ENCODE measurements at places on chromosomes 13 and 19.
A peak's percentile ranks its signal among the peaks of the same experiment; 100 is the strongest.

GRCh38 chr13:95146486-95146885 is 154.8 kb downstream of the ABCC4 start:
- DNase-seq, result no peak

GRCh38 chr13:44768239-44768638 is 192.1 kb upstream of the TSC22D1 start:
- DNase-seq, result no peak

DNA sequence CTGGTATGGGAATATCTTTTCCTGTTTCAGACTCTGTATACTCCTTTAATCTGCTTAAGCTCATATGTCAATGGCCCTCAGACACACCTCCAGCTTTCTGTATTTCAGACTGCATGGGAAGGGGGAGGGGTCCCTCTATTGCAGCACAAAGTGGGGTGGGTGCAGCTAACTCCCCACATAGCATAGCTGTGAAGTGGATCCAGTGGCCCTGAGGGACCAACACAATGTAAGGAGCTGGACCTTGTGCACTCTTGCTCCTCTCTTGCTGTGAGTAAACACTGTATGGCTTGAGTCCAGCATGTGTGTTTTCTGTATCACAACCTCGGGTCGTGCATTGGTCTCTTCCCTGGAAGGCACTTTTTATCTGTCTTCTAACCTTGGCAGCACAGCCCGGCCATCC is 669.9 kb downstream of the PCDH9 start:
- DNase-seq, result no peak

- DNase-seq, result no peak
Measured at GRCh38 chr13:37884026-37884425, 14.5 kb upstream of the TRPC4 start.

GRCh38 chr13:103546271-103546670 is 480.1 kb upstream of the SLC10A2 start:
- no peak for DNase-seq

DNA sequence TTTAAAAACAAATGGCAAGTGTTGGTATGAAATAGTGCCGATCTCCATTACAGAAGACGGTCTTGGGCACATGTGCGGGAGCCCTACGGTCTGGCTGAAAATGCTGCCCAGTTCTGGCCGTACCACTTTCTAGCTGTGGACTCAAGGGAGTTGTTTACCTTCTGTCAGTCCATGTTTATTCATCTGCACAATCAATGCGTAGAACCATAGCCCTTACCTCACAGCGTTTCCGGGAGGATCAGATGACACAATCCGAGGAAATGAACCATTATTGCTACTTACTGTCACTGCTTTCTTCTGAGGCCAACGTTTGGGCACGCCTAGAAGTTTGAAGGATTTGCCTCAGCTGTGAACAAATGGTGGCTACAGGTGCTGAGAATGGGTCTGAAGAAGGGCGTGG is 31.2 kb downstream of the GADD45B start:
- DNase-seq, result peak; percentile 57

DNA sequence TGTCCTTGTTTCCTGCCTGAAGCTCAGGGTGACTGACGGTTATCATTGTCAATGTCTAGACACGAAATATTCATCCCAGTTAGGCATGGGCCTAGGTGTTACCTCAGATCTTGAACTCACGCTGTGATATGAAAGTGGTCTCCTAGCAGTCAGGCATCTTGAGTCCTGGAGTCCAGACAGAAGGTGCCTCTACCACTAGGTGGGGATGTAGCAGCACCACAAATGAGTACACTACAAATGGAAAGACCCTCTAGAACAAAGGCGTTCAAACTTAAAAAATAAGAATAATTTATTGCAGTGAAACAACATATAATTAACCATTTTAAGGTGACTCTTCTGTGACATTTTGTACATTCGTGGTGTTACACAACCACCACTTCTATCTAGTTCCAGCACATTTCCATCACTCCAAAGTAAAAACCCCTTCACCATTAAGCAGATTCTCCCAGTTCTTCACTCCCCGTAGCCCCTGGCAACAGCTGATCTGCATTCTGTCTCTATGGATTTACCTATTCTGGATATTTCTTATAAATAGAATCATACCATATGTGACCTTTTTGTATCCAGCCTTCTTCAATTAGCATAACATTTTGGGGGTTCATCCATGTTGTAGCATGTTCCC is 11.9 kb upstream of the FRY start:
- DNase-seq, result peak; percentile 65

- no peak for DNase-seq
Measured at GRCh38 chr19:6484831-6485230, 3.2 kb upstream of the DENND1C start.

DNA sequence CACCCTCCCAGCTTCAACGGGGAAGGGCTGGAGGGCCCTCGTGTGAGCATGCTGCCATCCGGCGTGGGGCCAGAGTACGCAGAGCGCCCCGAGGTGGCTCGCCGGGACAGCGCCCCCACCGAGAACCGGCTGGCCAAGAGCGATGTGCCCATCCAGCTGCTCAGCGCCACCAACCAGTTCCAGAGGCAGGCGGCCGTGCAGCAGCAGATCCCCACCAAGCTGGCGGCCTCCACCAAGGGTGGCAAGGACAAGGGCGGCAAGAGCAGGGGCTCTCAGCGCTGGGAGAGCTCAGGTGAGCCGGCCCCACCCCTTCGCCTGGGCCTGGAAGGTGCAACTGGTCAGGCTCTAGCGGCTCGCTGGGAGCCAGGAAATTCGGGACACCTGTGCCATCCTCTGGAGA is 20.0 kb downstream of the PEX11G start:
- DNase-seq, result no peak

- DNase-seq, result no peak
Measured at GRCh38 chr19:41935760-41936415, 7.6 kb upstream of the ERFL start.

DNA sequence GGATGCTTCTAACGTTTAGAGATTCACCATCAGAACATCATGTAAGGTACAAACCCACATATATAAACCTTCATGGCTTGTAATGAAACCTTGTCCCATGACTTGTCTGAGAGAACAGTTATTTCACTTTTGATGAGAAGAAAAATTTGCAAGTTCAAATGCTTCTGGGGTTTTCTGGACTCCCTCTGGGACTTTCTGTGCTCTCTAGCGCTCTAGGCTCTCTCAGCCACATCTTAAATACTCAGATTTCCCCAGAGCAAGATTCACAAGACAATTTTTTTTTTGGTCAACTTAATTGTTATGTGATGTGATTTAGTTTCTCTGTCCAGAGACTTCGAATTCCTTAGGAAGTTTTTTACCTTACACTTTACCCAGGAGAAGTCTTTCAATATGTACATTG is 282.8 kb upstream of the EDNRB start:
- no peak for DNase-seq

GRCh38 chr13:99290894-99291293 is 16.3 kb downstream of the GPR183 start:
- DNase-seq, result no peak

DNA sequence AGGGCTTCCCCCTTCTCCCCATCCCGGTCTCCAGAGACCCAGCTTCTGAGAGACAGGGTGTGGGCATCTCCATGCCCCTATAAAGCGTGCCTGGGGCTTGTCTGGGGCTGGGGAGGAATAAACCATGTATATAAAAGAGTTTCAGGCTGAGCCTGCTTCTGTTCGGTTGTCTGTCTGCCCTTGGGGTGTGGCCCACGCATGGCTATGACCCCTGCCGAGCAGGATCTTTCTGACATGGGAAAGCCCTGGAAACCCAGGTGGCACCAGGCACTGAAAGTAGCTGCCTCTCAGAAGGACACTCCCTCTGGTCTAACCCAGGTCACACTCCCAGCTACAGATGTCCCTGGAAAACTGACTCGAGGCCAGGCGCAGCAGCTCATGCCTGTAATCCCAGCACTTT is 8.2 kb downstream of the TMEM59L start:
- DNase-seq, result no peak

- DNase-seq, result no peak
Measured at GRCh38 chr13:80334597-80335260, 6.2 kb downstream of the SPRY2 start.

GRCh38 chr13:32297206-32297605 is 18.0 kb downstream of the ZAR1L start:
- DNase-seq, result no peak

DNA sequence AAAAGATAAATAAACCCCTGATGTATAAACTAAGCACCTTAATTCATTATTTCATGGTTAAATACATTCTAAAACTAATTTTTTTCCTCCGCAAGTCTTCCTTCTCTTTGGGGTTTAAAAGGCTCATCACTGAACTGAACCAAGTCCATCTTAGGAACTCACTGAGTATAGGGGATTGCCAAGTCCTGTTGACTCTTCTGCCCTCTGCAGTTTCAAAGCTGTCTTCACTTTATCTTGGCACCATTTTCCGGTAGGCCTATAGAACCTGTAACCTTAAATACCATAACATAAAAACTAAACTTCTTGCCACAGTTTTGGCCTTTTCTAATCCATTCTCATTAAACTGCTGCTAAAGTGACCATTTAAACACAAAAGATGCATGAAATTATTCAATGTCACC is 66.5 kb upstream of the USPL1 start:
- DNase-seq, result no peak

DNA sequence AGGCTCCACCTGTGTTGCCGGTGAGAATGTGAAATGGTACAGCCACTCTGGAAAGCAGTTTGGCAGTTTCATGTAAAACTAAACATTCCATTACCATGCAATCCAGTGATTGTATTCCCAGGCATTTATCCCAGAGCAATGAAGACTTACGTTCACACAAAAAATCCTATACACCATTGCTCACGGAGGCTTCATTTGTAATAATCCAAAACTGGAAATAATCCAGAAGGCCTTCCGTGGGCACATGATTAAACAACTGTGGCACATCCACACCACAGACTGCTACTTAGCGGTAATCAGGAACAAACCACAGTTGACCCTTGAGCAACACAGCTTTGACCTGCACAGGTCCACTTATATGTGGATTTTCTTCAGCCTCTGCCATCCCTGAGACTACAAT is 339.7 kb downstream of the MTUS2 start:
- DNase-seq, result no peak

DNA sequence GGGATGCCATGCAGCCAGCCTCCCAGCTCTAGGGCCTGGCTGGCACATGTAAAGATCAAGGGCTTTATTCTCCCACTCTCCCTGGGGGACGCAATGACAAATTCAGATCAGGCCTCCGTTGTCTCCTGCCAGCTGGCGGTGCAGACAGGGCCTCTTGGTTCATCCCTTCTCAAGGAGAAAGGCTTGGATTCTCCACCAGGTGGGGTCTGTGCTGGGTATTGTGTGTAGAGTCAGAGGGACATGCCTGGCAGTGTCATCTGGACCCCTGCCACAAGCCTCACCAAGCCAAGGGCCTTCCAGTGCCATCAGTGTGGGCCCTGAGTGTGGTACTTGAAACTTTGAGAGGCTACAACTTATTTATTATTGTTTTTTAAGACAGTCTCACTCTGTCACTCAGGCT is 8.4 kb upstream of the PTPRS start:
- no peak for DNase-seq

DNA sequence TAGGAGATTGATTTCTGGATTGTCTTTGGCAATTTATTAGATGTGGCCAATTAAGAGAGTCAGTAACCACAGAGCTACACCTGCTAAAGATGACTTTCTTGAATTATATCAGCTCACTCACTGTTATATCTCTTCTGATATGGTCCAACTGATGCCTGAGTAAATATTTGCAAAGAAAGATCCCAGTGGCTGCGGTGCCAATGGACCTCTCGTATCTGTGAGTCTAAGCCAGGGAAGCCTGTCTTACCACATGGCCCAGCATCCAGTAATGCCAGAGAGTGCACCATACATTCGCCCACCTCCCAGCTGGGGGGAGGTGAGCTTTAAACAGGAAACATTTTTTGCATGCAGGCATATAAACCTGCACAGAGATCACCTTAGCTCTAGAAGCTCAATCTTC is 82.7 kb upstream of the SLC15A1 start:
- DNase-seq, result no peak

DNA sequence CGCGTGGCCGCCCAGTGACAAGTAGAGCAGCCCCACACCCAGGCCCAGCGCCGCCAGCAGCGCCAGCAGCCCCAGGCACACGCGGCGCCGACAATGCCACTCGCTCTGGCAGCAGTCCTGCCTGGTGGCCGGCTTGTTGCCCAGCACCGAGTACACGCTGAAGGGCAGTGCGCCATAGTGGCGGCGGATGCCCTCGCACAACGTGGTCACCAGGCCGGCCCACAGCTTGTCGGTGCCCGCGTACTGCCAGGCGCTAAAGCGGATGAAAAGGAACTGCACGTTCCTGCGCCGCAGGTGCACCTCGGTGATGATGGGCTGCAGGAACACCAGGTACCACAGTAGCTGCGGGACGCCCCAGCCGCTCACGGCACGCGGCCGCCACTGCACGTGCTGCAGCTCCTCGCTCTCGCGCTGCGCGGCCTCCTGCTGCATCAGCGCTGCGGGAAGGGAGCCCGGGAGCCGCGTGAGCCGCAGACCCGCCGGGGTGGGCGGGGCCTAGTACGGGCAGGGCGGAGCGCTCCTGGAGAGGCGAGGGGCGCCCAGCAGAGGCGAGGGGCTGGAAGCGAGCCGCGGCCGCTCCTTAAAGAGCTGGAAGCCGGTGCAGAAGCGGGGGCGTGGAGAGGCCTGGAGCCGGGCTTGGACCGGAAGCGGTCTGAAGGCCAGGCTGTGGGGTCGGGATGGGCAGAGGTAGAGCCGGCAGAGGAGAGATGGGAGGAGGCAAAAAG is 7.3 kb downstream of the NKPD1 start:
- DNase-seq, result peak; percentile 68

GRCh38 chr19:16714702-16715287 is 4.9 kb upstream of the NWD1 start:
- DNase-seq, result peak; percentile 42

DNA sequence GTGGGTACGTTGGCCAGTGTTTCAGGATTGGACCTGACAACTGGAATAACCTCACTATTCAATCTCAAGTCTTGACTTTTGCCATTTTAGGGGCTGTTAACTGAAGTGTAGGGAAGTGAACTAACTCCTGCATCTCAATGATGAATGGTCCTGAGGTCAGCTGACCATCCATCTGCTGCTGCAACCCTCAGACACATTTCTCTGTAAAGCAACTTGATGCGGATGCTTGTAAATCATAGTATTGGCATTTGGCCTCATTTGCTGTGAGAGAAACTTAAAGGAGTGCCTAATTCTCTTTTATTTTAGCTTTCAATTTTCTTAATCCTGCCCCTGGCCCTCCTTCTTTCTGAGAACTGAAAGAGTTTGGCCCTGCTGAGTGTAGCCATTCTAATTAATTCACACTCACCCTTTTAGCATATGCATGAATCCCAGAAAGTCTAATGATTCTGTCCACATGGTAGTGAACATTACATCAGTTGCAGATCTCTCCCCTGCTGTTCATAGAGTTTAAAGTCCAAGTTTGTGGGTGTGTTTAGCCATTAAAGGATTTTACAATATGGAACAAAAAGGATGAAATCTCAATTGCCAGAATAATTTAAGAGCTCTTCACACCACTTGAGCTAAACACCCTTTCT is 1531.4 kb upstream of the SLC10A2 start:
- DNase-seq, result no peak

- DNase-seq, result no peak
Measured at GRCh38 chr13:112061367-112062061, 5.4 kb upstream of the SOX1 start.

- DNase-seq, result no peak
Measured at GRCh38 chr13:110227864-110228643, 78.9 kb downstream of the COL4A1 start.

- DNase-seq, result no peak
Measured at GRCh38 chr19:49359851-49360820, 2.1 kb downstream of the TEAD2 start.
